ENCODE measurements at places on chromosomes 1 and 21.

DNA sequence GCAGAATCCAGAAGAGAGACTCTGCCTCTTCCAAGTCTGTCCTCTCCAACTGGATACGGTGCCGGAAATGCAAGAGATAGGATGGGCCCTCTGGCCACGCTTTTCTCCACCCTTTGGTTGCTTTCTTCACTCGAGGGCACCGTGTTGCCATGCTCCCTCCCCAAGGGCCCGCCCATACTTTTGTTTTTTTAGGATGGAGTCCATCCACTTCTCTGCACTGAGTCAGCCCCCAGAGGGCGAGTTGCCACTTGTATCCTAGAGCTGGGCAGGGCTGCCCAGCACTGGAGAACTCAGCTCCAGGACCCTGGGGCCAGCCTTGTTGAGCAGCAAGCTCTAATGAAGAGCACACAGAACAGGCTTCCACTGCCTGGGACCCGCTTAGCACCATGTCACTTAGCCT lies 25.5 kb downstream of the IFNGR2 start:
- no peak for DNase-seq

GRCh38 chr1:43933386-43934100 lies at the start of gene ARTN:
Gene ARTN (plus strand): TSS chr1:43933801. CDS start chr1:43935657, 1,856 bp downstream.
- DNase-seq = no peak

GRCh38 chr1:54952950-54953718 lies 27.3 kb upstream of the TMEM61 start:
- DNase-seq = no peak

GRCh38 chr1:214459895-214460294 lies 91.5 kb downstream of the PTPN14 start:
- no peak for DNase-seq

GRCh38 chr1:91894036-91894761 lies 8.2 kb upstream of the TGFBR3 start:
- DNase-seq = no peak

DNA sequence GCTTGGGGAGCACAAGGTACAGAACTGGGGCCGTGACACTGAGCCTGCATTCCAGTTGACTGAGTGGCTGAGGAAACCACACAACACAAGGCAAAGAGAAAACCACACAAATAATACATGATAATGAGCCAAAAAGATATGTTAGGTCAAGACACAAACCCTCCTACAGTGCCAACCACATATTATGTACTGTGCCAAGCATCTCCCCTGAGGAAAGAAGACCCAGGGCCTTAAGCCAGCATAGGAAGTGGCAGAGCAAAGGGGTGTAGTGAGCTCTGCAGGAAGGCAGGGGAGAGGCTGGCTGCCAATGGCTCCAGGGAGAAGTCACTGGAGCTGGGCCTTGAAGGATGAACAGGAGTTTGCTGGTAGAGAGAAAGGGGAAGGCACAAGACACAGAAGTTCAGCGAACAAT lies 28.2 kb downstream of the CTNNBIP1 start:
- no peak for DNase-seq

GRCh38 chr1:234529950-234530237 lies 50.9 kb upstream of the TARBP1 start:
- no peak for DNase-seq
